ENCODE measurements at places on chromosomes 4 and X. TPM values are rescaled to one million over a fixed set of nuclear protein-coding genes. Genes with fewer than 3 reads are reported as not detected.

SPP1 gene
- not detected for total RNA-seq

CT45A1 gene
- total RNA-seq = not detected

CXorf49 gene
- not detected for total RNA-seq

ATP2B3 gene
- not detected for total RNA-seq

MAGEC2 gene
- not detected for total RNA-seq

CDX4 gene
- not detected for total RNA-seq

SPRY1 gene
- 42.9 TPM for total RNA-seq

SH3D19 gene
- total RNA-seq = 125 TPM

CSAG3 gene
- total RNA-seq = not detected

CHRDL1 gene
- total RNA-seq = not detected

SLC9B1 gene
- 0.57 TPM for total RNA-seq

ARHGAP10 gene
- 21.9 TPM for total RNA-seq

Data from vein endothelial cell (primary cell).